ENCODE measurements at places on chromosomes 4 and X.

DNA sequence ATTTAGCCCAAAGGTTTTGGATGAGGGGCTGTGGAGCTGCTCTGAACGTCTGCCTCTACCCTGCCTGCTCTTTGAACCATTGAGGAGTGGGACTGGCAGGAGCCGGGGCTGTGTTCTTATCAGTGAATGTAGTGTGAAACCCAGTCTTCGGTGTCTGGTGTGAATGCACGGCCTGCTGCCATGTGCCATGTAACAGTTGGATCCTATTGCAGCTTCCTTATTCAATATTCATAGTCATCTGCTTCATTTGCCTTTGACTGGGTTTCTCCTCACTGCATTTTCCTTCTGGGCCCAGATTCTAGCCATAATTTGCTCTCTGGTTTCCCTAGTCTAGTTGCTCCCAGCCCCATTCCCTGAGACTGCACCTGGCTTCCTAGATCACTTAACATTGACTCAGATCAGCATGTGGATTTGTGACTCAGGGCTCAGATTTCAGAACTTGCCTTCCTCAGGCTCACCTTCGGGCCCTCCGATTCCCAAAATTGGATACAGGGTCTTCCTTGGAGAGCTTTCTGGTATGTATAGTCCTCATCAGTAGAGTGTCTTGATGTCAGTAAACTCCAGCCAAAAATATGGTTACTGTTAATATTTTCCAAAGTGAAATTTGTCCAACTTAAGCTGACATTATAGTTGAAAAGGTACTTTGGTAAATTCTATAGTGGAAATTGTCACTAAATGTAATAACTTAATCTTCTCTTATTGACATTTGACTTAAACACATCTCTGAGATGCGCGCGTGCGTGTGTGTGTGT lies 94.0 kb upstream of the DDIT4L start:
- DNase-seq: no peak

GRCh38 chrX:8683687-8684086 lies 48.2 kb downstream of the ANOS1 start:
- DNase-seq: no peak

DNA sequence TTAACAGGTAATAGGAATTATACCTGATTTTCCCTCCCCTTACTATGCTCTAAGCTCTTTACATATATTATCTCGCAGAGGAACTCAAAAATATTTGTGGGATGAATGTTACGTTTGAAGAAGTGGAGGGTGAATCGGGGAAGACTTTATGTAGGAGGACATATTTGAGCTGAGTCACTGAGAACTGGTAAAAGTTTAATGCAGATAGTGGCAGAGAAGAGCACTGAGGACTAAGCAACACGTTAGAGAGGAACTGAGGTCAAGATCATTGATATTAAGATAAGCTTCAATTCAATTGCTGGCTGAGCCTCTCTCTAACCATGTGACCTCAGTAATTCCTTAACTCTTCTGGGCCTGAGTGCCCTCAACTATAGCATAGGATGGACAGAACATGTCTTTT lies 26.4 kb upstream of the ELOVL6 start:
- no peak for DNase-seq

GRCh38 chr4:154414796-154415195 lies 76.8 kb downstream of the DCHS2 start:
- DNase-seq: no peak

- no peak for DNase-seq
Observed at GRCh38 chr4:184459413-184459812, 14.9 kb downstream of the IRF2 start.

- no peak for DNase-seq
Observed at GRCh38 chrX:37834937-37835336, 12.4 kb downstream of the DYNLT3 start.

GRCh38 chr4:67125636-67126514 lies 419.4 kb downstream of the CENPC start:
- no peak for DNase-seq

DNA sequence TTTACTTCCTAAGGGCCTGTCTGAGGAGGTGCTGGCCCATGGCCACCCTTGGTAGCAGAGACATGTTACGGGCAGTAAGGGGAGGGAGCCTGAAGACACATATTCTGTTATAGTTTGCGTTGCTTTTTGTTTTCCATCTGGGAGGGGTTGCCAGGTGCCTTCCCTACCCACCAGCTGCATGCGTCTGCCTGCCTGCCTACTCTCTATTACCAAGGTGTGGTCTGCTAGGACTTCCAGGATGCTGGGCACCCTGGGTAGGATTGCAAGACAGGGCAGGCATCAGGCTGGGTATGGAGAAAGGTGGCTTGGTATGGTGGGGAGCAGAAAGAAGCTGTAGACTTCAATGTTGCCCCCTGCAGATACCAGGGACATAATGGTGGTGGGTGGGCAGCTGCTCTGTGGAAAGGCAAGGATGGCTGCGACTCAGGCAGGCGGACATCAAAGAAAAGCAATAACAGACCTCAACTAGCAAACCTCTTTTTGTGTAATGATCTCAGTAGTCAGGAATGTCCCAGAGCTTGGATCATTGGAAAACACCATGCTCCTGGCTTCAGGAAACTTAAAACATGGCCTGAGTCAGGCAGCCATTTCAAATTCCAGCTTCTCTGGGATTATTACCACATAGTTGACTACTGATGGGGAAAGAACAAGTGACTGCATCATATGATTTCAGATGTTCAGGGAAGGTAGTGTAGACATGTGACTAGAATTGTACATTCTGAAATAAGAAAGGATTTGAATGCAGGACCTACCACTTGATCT lies 67.8 kb downstream of the HOPX start:
- DNase-seq: no peak

- DNase-seq: no peak
Observed at GRCh38 chrX:15293451-15293850, 22.0 kb downstream of the ASB11 start.

DNA sequence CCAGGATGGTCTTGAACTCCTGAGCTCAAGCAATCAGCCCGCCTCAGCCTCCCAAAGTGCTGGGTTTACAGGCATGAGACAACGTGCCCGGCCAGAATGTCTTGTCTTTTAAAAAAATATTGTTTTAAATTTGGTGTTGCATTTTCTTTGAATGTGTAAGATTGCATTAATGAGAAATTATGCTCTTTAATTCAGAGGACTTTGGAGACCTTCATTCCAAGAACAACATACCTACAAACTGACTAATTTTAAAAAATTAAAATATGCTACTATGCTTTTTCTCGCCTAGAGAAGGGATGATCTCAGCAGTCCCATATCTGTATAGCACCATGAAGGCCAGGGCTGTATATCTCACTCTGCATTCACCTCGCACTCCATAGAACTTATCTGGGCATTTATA lies 204.3 kb upstream of the SLC7A11 start:
- DNase-seq: no peak

DNA sequence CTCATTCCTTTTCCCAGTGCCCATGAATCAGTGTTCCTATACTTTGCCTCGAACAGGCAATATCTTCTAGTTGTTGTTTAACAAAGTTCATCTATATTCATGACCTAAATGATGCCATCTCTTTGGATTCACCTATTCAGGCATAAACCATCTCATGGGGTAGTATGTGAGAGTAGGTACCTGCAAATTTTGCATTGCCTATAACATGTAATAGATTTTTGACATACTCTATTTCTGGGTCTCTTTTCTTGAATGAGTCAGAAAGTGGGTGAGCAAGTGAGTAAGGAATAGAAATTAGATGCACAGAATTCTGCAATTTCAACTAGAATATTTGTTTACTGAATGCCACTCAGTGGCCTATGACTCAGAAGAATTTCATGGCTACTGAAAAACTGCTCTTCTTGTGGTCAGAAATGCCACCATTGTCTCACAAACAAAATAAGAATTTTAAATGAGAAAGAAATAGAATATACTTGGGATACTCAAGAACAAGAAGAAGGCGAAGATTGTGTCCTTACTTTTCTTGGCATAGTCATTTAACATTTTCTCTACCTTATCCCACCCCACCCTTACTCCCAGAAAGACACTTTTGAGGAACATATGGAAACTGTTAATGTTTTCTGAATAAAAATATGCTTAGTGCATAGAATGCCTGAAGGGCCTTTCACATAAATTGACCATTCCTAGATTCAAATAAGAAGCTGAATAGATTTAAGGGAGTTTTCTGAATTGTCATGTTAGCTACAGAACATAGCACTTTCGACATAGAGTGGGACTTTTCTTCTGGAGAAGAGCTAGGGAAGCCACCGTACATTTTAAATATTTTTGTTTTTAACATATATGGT lies 86.8 kb downstream of the HHIP start:
- DNase-seq: no peak

- no peak for DNase-seq
Observed at GRCh38 chrX:55056820-55057674, 17.8 kb upstream of the PAGE2B start.

- no peak for DNase-seq
Observed at GRCh38 chr4:122364700-122365404, 14.0 kb upstream of the ADAD1 start.

DNA sequence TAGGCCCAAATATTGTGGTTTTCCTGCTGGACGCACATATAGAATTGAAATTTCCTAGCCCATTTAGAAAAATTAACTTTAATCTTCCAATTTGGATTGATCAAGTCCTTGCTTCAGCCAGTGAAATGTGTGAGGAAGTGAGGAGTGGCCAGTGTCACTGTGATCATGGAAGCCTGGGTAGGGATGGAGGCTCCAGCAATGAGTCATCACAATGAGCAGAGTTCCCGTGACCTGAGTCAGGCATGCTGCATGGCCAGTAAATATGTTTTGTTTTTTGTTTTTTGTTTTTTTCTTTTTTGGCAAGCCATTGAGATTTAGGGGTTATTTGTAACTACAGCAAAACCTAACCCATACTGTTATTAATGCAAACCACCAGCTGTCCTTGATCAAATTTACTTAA lies 52.1 kb downstream of the IDS start:
- no peak for DNase-seq

GRCh38 chr4:125346616-125347015 lies 31.9 kb downstream of the FAT4 start:
- DNase-seq: no peak

- DNase-seq: no peak
Observed at GRCh38 chrX:136650811-136651210, 2.9 kb downstream of the CD40LG start.

- no peak for DNase-seq
Observed at GRCh38 chrX:48468693-48469691, 1.1 kb downstream of the SLC38A5 start.

DNA sequence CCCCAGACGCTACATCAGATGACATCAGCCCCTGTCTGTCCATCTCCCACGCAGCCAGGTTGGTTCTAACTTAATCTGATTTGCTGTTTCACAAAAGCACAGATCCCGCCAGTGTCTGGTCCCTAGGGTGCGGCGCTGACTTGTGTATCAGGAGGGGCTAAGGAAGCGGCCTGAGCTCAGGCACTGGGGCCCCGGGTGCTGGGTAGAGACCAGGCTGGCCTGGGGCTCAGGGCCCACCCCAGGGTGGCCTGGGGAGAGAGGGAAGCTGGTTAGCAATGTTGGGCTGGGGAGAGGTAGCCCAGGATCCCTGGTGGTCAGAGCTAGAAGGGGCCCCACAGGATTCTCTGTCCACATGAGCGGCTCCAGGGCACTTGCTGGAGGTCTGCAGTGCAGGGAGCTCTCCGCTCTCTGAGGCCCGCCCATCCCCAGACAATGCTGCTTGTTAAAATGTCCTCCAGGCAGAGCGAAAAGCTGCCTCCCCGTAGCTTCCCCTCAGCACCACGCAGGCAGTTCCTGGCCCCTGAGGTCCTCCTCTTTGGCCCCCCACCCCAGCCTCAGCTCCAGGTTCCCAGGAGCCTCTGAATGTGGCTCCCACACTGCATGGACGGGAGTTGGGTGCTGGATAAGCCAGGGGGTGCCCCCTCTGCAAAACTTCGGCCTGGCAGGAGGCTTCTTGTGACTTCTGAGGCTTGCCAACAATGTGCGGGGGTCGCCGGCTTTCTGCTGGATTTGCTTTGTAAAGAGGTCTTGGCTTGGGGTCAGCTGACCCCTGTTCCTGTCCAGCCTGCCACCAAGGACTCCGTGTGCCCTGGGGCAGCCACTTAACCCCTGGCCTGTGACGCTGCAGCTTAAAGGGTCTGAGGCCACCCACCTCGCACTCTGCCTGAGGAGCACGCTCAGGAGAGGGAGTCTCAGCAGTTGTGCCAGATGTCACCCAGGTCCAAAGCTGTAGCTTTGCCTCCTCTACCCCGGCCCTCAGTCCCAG lies 112.9 kb downstream of the CPZ start:
- DNase-seq: no peak

- no peak for DNase-seq
Observed at GRCh38 chrX:25206778-25207177, 191.0 kb upstream of the ARX start.

DNA sequence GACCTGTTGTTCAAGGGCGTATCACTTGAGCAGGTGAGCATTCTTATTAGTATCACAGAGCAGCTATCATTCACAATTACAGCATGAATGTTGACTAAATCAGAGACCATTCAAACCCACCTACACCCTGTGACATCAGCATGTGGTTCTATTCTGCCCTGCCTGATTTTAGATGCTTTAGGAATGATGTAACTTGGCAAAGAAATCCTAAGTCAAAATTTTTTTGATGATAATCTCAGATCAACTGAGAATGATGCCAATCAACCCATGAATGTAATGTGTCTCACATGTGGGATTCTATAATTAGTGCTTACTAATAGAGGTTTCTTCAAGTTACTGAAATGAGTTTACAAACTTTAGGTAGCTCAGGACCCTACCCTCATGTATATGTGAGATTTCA lies 13.4 kb upstream of the CHIC2 start:
- DNase-seq: no peak

Data from left colon (tissue), 2 donors.